ENCODE measurements at places on chromosomes 1 and 21. TPM values are rescaled to one million over a fixed set of nuclear protein-coding genes. Genes with fewer than 3 reads are reported as not detected.
A peak's percentile ranks its signal among the peaks of the same experiment; 100 is the strongest.

DNA sequence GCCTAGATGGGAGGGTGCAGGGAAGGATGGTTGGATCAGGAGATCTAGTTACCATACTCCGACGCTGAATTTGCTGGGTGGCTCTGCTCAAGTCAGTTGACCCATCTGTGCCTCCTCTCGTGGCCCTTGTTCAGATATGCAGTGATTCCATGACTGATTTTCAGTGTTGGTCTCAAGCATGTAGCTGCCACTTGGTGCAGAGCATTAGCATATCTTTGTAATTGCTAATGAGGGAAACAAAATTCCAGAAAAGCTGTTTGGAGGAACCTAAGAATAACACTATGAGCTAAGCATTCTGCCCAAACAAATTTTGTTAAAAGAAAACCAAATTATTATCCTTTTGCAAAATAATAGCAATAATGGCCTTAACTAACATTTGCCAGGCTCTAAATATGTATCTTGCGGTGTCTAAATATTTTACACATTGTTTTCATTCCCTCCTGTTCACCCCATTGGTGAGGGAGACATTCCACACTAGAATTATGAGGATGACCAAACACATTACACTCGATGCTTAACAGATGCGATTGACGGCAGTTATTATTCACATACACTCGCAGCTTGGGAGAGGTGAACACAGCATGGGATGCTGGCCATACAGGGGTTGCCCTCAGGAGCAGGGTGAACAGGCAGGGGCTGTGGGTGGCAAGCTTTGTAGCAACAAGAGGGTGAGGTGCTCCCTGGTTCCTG is 69.1 kb downstream of the KCNJ15 start:
- no peak overlapping the region for H3K4me3 ChIP-seq
- no peaks in the 10 kb centered on the region for H3K27me3 ChIP-seq
- DNase-seq, result no peak
- H3K4me1 ChIP-seq, result peaks cover 3% of the 10 kb centered on the region

GRCh38 chr1:1206376-1206965 is at the start of gene TNFRSF18:
Gene TNFRSF18 (minus strand): TSS chr1:1206592. CDS start chr1:1206571, 21 bp downstream.
- peaks cover 51% of the 10 kb centered on the region for H3K4me1 ChIP-seq
- H3K4me3 ChIP-seq, result peak within 1 kb of the TSS; percentile 44
- peak; percentile 73 for DNase-seq

- no peaks in the 10 kb centered on the region for H3K4me1 ChIP-seq
- DNase-seq, result no peak
- H3K27me3 ChIP-seq, result no peaks in the 10 kb centered on the region
- no peak overlapping the region for H3K4me3 ChIP-seq
- no peak overlapping the region for H3K27ac ChIP-seq
- H3K36me3 ChIP-seq, result no peaks in the 10 kb centered on the region
Observed at GRCh38 chr1:56097713-56098112, 481.6 kb downstream of the PLPP3 start.

DNA sequence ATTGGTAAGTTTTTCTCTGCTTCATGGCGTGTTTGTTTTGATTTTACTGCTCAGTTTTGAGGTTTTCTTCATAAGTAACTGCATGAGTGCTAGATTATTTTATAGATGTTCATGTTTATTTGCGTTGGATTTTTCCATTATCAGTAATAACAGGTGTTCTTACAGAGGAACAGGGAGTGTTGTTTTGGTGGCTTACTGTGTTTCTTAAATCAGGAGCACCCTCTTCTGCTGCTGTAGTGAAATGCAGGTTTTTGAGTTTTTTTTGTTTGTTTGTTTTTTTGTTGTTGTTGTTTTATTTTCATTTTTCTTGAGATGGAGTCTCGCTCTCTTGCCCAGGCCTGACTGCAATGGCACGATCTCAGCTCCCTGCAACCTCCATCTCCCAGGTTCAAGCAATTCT is 32.6 kb downstream of the CTBS start:
- H3K36me3 ChIP-seq, result peaks cover 5% of the 10 kb centered on the region
- H3K4me1 ChIP-seq, result no peaks in the 10 kb centered on the region
- H3K27me3 ChIP-seq, result no peaks in the 10 kb centered on the region

DNA sequence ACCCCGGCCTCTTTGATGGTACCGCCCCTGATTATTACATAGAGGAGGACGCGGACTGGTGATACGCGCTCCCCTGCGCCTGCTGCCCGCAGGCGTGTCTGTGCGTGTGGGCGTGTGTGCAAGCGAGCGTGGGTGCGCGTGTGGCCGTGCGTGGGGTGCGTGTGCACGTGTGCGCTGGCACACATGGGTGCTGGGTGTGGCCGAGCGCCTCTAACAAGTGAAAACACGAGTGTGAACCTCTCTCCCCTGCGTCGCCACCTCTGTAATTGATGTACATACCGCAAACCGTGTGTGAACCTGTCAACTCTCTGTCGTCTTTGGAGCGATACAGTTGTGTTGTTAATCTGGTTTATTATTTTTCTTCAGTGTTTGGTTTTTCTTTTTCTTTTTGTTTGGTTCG is 87.8 kb upstream of the TMEM51 start:
- no peak for DNase-seq
- H3K4me1 ChIP-seq, result no peaks in the 10 kb centered on the region
- no peak overlapping the region for H3K27ac ChIP-seq
- no peaks in the 10 kb centered on the region for H3K27me3 ChIP-seq

Gene SCAMP3
- total RNA-seq, result 71.6 TPM

Gene FGR
- 7.6 TPM for total RNA-seq

Gene FRRS1
- total RNA-seq, result 25.4 TPM

Gene SPRR2A
- not detected for total RNA-seq

Data from suprapubic skin (tissue), 4 donors.